Hepatocyte (in vitro differentiated cells): ENCODE measurements at places on chromosomes 2 and 18.

- no peak for DNase-seq
Measured at GRCh38 chr2:165471349-165471950, 2.0 kb downstream of the CSRNP3 start.

DNA sequence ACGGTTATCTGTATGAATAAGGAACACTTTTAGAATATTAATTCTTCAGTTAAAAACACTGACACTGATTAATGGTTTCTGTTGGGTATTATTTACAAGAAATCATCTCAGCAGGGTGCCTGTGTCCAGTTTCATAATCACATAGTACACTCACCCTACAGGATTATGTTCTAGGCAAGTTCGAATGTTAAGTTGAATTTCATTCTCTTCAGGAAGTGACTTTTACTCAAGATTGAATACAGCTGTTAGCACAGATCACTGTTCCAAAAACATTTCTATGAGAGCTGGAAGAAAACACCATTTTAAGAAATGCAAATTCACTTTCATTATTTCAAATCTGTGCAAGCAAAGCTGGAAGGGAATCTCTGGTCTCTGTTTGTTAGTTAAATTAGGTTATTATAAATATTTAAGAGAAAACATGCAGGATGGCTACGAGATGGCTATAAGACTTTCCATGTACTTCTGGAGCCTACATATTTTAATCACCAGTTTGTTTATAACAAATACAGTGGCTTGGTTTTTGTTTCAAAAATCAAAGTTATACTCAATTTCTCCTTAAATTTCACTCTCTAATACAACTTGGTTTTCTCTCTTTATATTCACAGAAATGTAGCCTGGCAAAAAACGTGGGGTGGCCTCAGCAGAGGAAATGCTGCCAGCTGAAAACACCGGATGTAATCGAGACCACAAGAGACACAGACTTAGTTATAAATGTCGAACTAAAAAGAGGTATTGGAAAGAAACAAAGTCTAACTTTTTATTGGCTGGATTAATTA, 65.8 kb downstream of the RBMS1 start:
- no peak for DNase-seq

DNA sequence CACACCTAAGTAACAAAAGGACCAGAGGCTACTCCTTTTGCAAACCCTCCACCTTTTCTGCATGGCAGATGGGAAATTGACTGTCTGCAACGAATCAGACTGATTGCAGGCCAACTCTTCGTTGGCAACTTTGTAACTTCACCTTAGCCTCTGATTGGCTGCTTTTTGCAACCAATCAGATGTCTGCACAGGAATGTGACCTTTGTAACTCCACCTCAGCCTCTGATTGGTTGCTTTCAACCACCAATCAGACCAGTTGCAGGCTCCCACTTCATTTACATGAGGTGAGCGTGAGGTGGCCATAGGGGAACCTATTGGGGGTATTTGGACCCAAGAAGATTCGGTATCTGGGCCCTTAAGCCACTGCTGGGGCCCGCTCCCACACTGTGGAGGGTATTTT, 209.0 kb downstream of the EN1 start:
- no peak for DNase-seq

DNA sequence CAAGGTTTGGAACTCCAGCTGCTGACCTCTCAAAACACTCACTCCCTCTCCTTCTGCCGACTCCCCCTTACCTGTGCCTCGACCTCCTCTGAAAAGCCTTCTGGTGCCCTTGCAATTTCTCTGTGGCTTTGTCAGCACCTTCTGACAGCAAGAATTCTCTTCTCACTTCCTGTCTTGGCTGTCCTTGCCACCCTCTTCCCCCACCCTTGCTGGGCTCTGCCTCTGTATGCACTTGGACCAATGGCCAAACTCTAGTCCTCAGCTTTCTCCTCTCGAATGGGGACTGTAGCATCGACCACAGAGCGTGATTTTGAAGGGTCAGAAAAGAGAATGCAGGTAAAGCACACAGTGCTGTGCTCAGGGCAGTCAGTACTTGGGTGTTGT, 99.0 kb downstream of the HS1BP3 start:
- no peak for DNase-seq

DNA sequence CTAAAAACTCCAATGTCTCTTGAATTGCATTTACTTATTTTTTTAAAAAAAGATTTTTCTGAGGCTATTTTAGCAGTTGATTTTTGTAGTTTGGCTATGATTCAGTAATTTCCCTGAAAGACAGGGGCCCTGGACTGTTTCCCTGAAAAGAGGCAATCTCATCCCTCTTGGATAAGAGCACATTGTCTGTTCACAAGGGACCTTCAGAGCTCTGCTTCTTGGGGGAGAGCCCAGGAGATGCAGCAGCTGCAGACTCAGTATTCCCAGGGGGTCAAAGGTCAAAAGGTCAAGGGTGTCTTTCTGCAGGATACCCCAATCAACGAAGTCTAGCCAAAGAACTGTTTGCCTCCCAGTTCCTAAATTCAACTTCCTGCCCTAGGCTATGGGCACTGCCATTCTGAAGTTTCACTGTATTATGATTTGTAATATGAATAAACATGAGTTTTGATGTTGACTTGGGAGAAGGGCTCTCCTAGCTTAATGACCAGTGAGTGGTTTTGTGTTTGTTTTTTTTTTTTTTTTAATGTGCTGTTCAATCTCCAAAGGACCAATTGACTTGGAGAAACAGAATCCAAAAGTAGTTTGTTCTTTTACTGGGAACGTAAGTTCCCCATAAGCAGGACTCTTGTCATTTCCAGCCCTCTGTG, 157.0 kb upstream of the SERPINE2 start:
- no peak for DNase-seq

- DNase-seq: no peak
Measured at GRCh38 chr18:62614494-62614893, 91.7 kb downstream of the ZCCHC2 start.

DNA sequence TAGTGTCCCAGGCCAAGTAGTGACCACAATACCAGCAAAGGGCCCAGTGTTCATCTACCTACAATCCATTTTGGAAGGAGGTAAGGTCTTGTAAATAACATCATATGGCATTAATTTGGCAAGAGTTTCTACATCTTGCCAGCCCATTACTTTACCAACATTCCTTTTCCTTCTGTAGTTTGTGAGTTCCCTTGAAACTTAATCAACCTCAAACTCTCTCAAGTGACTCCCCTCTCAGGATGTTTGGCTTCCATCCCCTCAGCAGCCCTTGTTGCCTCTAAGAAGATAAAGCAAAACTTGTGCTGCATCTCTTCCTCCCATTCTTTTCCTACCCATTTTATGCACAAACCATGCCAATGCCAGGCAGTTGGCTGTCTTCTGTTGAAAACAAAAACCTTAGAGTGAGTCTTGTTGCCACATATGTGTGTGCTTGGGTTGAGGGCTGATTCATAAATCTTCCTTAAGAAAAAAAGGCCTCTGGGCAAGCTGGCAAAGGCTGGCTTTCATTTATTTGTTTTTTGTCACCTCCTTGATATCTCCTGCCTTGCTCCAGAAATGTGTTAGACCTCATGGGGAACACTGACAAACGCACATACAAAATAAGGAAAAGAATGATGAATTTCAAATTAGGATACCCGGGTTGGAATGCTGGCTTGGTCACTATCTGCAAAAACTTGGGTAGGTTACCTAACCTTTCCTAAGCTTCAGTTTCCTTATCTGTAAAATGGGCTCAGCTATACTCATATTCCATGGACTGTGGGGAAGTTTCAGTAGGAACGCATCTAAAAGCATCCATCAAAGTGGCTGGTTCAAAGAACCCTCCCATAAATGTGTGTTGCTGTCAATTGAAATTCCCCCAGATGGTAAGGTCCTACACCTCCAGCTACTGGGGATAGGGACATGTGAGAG, 29.4 kb upstream of the ST3GAL5 start:
- DNase-seq: no peak

GRCh38 chr18:58218117-58218516, 174.1 kb downstream of the NEDD4L start:
- no peak for DNase-seq

GRCh38 chr18:59865241-59865986, 34.4 kb upstream of the PMAIP1 start:
- DNase-seq: no peak

GRCh38 chr2:98457045-98457696, 12.5 kb downstream of the INPP4A start:
- no peak for DNase-seq

DNA sequence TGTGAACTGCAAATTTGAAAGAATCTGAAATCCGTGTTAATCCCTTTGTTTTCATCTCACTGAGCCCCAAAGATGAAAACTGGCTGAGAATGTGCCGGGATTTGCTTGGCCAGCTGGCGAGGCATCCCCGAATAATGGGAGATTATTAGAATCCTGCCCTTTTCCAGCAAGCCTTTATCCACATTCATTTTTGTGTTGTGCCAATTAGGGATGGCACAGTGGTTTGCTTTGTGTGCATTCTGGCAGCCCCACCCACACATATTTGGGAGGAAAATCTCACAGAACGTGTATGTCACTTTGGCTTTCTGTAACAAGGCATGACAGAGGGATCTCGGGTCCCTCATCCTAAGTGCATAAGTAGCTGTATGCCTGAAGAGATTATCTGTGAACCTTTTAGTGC, 405.8 kb upstream of the FAM98A start:
- DNase-seq: no peak

GRCh38 chr2:172693037-172693436, 42.6 kb upstream of the RAPGEF4 start:
- peak; percentile 86 for DNase-seq

DNA sequence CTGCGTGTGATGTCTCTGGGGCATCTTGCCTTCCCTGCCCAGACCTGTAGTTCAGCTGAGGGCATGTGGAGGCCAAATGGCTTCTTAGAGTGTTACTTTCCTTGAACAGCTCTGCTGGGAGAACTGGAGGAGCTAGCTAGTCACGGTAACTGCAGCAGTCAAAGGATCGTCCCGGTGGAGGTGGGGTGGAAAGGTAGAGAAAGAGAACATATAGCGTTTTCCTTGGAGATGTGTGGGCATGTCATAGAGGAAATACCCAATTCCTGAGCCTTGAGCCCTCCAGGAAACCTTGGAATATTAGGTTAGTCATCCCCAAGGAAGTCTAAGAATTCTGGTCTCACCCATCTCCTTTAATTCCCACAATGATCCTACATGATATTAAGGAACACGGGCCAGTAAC, 33.5 kb upstream of the IL37 start:
- DNase-seq: no peak

DNA sequence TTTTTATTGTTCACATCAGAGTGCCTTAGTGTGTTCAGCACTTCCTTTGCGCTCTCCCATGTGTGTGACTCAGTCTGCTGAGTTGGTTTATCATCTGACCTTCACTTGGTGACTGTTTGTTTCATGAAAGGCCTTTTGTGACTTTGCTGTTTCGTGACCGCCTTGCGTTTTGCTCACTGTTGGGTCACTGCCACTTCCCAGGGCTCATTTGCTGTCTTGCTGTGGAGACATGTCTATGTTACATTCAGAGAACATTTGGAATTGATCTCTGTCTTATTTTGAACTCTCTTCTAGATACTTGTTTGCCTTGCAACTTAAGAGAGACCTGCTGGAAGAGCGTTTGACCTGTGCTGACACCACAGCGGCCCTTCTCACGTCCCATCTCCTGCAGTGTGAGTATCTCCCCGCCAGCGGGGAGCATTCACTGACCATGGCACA, 54.7 kb downstream of the FARP2 start:
- no peak for DNase-seq

DNA sequence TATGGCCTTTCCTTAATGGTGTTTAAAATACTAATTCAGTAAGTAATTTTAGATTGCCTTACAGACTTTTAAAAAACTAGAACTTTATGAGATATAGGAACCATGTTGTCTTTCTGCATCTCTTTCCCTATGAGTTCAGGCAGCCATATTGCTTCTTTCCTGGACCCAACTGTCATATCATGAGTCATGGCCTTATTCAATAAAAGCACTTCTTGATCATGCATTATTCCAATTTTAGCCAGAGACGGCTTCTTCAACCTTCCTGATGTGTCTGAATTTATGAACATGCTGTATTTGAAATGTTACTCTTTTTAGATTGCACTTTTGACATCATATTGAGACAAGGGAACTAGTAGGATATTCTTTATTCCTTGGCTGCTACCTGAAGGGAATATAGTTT, 65.4 kb upstream of the MAP3K20 start:
- DNase-seq: no peak

GRCh38 chr18:60024345-60024744, 124.5 kb downstream of the PMAIP1 start:
- no peak for DNase-seq

GRCh38 chr2:104856973-104857261, 3.0 kb downstream of the POU3F3 start:
- DNase-seq: no peak

GRCh38 chr2:22981785-22982184, 403.2 kb upstream of the KLHL29 start:
- DNase-seq: no peak

- peak; percentile 90 for DNase-seq
Measured at GRCh38 chr2:117835990-117836760, 21.7 kb downstream of the DDX18 start.

- DNase-seq: peak; percentile 17
Measured at GRCh38 chr2:18516112-18516511, 44.3 kb downstream of the RDH14 start.

DNA sequence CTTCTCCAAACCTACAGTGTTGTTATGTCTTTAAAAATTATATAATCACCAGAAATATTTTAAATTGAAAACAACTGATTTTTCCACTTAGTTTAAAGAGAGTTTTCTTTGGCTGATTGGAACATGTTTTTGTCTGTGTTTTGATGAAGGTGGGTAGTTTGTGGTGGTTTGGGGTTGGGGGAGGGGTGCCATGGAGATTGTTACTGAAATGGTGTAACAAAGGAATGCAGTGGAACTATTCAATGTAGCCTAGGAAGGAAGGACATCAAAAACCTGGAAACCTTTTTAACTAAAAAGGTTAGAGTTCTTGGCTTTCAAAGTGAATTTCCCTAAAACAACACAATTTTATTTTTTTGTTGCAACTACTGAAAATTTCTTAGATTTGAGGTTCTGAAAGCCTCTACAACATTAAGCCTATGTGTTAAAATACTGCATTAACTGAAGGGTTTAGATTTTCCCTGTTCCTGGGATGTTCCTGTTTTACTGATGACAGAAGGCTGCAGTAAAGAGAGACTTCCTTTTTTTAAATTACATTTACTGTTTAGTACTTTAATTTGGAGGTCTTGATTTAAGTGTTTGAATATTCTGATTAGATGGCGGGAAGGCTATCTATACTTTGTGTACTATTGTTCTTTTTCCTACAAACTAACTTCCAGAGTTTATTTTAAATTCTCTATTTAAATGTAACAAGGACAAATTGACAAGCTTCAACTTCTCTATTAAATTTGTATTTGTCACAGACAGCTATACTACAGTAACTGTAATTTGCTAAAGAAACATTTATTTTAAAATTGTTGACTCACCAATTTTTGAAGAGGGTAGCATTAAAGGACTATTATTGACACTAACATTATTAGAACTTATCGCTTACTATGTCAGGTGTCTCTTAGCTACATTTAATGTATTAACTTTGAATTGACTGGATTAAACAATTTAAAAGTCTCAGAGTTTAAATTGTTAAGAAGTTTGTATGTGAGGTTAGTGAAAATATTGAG, 87.7 kb downstream of the LIMS1 start:
- no peak for DNase-seq
